Stimulated activated CD8-positive, alpha-beta memory T cell treated with anti-CD3 and anti-CD28 coated beads, Interleukin-7, amount 100 ng/mL, for 1 hour (primary cell): ENCODE measurements at places on chromosomes 2 and 18.

DNA sequence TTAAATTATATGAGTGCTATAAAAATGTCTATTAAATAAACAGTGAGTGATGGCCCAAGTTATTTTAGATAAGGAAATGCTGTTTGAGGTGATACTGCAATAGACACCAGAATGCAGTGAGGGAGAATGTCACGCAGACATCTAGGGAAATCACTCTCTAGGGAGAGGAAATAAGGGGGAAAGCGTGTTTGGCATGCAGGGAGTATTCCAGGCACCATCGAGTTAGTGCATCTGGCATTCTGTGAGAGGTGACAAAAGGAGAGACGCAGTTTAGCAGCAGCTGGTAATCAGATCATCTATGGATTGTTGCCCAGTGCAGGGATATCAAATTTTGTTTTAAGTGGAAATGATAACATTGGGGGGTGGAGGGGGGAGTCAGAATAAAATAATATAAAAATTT is 175.4 kb upstream of the NETO1 start:
- no peak for DNase-seq

- no peak for DNase-seq
Measured at GRCh38 chr2:55887901-55888624, 35.5 kb downstream of the EFEMP1 start.

- no peak for DNase-seq
Measured at GRCh38 chr2:33287507-33288005, 188.9 kb upstream of the RASGRP3 start.

GRCh38 chr2:150143087-150143536 is 344.4 kb downstream of the RND3 start:
- no peak for DNase-seq

DNA sequence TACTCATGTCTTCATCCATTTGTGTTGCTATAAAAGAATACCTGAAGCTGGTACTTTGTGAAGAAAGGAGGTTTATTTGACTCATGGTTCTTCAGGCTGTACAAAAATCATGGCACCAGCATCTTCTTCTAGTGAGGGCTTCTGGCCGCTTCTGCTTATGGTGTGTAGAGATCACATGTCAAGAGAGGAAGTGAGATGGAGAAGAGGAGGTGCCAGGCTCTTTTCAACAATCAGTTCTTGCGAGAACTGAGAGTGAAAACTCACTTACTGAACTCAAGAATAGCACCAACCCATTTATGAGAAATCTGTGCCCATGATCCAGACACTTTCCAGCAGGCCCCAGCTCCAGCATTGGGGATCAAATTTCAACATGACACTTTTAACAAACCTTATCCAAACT is 30.0 kb upstream of the BARD1 start:
- DNase-seq: no peak

- DNase-seq: no peak
Measured at GRCh38 chr2:176789751-176790150, 422.8 kb upstream of the HNRNPA3 start.

- DNase-seq: no peak
Measured at GRCh38 chr2:223365158-223365679, 236.9 kb downstream of the SCG2 start.
